Fibroblast of lung (primary cell): ENCODE measurements at places on chromosomes 13 and 19. TPM values are rescaled to one million over a fixed set of nuclear protein-coding genes. Genes with fewer than 3 reads are reported as not detected.

DNA sequence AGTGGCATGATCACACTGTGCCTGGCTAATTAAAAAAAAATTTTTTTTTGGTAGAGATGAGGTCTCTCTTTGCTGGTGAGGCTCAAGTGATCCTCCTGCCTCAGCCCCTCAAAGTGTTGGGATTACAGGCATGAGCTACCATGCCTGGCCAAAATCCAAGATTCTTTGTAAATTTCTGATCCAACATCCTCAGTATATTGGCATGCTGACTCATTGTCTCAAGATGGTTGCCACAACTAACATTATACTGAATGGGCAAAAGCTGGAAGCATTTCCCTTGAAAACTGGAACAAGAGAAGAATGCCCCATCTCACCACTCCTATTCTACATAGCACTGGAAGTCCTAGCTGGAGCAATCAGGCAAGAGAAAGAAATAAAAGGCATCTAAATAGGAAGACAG, 100.0 kb downstream of the KLF5 start:
- no peaks in the 10 kb centered on the region for H3K4me1 ChIP-seq
- no peak overlapping the region for H3K27ac ChIP-seq
- no peaks in the 10 kb centered on the region for H3K36me3 ChIP-seq

DNA sequence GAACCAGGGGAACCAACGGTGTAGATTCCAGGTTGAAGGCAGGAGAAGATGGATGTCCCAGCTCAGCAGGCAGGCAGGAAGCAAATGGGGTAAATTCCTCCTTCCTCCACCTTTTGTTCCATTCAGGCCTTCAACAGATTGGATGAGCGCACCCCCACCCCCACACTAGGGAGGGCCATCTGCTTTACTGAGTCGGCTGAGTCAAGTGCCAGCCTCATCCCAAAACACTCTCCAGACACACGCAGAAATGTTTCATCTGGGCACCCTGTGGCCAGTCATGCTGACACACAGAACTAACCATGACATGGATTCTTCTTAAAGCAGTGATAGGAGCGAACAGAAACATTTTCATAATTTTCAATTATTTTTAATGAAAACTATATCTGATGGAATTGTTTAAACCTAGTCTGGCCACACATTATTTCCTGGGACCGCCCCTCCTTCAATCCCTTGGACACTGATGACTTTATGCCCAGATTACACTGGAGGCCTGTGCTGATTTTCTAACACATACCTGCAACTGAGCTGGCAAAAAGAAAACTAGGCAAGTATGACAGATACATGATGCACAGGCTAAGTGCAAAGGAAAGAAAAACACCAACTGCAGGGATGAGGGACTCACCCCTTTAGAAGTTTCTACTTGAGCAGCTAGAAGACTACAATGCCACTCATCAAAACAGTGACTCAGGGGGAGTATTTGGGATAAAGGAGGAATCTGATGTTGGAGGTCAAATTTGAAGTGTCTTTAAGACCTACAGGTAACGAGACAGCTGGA, 154.2 kb downstream of the TNFRSF19 start:
- peaks cover 12% of the 10 kb centered on the region for H3K4me1 ChIP-seq
- peak overlapping the region; percentile 31 for H3K27ac ChIP-seq
- H3K27me3 ChIP-seq, result no peaks in the 10 kb centered on the region

DNA sequence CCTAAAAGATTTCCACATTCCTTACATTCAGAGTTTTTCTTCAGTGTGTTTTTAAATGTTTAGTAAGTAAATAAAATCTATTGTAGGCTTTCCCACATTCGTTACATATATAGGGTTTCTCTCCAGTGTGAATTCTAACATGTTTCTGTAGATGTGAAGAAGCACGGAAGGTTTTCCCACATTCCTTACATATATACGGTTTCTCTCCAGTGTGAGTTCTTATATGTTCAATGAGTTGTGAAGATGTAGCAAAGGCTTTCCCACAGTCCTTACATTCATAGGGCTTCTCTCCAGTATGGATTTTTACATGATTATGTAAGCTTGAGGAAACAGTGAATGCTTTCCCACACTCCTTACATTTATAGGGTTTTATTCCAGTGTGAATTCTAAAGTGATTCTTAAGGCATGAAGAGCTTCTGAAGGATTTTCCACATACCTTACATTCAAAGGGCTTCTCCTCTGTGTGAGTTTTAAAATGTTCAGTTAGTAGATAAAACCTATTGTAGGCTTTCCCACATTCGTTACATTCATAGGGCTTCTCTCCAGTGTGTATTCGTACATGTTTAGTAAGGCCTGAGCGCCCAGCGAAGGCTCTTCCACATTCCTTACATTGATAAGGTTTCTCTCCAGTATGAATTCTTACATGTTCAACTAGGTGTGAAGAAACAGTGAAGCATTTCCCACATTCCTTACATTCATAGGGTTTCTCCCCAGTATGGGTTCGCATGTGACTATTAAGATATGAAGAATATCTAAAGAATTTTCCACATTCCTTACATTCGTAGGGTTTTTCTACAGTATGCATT, 18.2 kb downstream of the ZNF121 start:
- no peaks in the 10 kb centered on the region for H3K4me1 ChIP-seq
- peaks cover 19% of the 10 kb centered on the region for H3K36me3 ChIP-seq
- no peaks in the 10 kb centered on the region for H3K27me3 ChIP-seq
- H3K4me3 ChIP-seq, result no peak overlapping the region
- no peak overlapping the region for H3K27ac ChIP-seq
- DNase-seq, result peak; percentile 25

- H3K27me3 ChIP-seq, result no peaks in the 10 kb centered on the region
- no peaks in the 10 kb centered on the region for H3K36me3 ChIP-seq
- no peak for DNase-seq
- H3K27ac ChIP-seq, result no peak overlapping the region
- H3K4me1 ChIP-seq, result no peaks in the 10 kb centered on the region
- no peak overlapping the region for H3K4me3 ChIP-seq
These were observed 80.3 kb upstream of the MRI1 start for GRCh38 chr19:13684021-13684420.

DNA sequence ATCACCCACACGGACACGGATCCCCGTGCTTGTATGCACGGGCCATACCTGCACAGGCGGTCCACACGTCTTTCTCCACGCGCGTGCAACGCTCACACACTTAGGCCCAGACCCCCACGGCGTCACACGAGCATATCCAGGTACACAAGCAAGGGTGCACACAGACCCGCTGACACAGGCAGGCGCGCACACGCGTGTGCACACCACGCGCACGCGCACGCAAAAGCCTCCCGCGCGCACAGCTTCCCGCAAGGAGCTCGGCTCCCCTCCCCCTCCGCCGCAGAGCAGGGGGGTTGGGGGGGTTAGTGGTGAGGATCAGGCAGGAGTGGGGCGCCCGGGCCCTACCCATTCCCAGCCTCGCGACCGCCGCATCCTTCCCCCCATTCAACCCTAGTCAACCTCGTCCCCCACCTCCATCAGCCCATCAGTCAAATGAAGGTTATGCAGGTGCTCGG, 407 bp downstream of the RAB3A start:
- no peak for DNase-seq
- peaks cover 7% of the 10 kb centered on the region for H3K36me3 ChIP-seq
- H3K27ac ChIP-seq, result peak overlapping the region; percentile 92
- peak overlapping the region; percentile 74 for H3K4me3 ChIP-seq
- peaks cover 21% of the 10 kb centered on the region for H3K4me1 ChIP-seq
- H3K27me3 ChIP-seq, result no peaks in the 10 kb centered on the region

GRCh38 chr19:4375164-4376027, 25.0 kb downstream of the SH3GL1 start:
- no peaks in the 10 kb centered on the region for H3K27me3 ChIP-seq
- peak overlapping the region; percentile 77 for H3K27ac ChIP-seq
- peak; percentile 85 for DNase-seq
- H3K4me1 ChIP-seq, result peaks cover 49% of the 10 kb centered on the region
- H3K4me3 ChIP-seq, result no peak overlapping the region

- H3K36me3 ChIP-seq, result no peaks in the 10 kb centered on the region
- no peak for DNase-seq
- H3K27me3 ChIP-seq, result no peaks in the 10 kb centered on the region
- H3K4me1 ChIP-seq, result no peaks in the 10 kb centered on the region
- no peak overlapping the region for H3K4me3 ChIP-seq
These were observed 28.0 kb upstream of the FREM2 start for GRCh38 chr13:38658906-38659305.

GRCh38 chr19:58406818-58407657, 1.4 kb upstream of the ZNF584 start:
- peak overlapping the region; percentile 97 for H3K4me3 ChIP-seq
- peaks cover 8% of the 10 kb centered on the region for H3K4me1 ChIP-seq
- H3K36me3 ChIP-seq, result peaks cover 2% of the 10 kb centered on the region

DNA sequence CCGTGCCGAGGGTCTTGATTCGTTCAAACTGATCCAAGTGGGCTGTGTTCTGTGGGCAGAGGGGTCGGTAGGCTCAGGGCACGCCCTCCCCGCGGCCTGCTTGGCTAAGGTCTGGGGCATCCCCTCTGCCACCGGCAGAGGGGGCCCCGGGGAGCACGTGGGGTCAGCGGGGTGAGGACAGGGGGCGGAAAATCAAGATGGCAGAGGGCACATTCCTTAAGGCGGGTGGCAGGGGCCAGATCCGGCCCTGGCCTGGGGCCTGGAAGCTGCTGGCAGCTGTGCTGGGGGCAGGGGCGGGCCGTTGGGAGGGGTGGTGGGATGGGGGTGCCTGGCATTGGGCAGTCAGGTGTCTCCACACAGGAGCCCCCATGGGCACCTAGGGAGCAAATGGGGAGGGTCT, 10.7 kb downstream of the PRKACA start:
- DNase-seq, result no peak
- no peak overlapping the region for H3K4me3 ChIP-seq
- no peaks in the 10 kb centered on the region for H3K4me1 ChIP-seq
- H3K27me3 ChIP-seq, result no peaks in the 10 kb centered on the region
- H3K36me3 ChIP-seq, result peaks cover 5% of the 10 kb centered on the region
- no peak overlapping the region for H3K27ac ChIP-seq

- H3K4me1 ChIP-seq, result no peaks in the 10 kb centered on the region
- H3K36me3 ChIP-seq, result no peaks in the 10 kb centered on the region
- H3K27me3 ChIP-seq, result no peaks in the 10 kb centered on the region
- no peak overlapping the region for H3K4me3 ChIP-seq
- no peak overlapping the region for H3K27ac ChIP-seq
- DNase-seq, result peak; percentile 77
These were observed 97.3 kb downstream of the GGACT start for GRCh38 chr13:100491164-100491842.

DNA sequence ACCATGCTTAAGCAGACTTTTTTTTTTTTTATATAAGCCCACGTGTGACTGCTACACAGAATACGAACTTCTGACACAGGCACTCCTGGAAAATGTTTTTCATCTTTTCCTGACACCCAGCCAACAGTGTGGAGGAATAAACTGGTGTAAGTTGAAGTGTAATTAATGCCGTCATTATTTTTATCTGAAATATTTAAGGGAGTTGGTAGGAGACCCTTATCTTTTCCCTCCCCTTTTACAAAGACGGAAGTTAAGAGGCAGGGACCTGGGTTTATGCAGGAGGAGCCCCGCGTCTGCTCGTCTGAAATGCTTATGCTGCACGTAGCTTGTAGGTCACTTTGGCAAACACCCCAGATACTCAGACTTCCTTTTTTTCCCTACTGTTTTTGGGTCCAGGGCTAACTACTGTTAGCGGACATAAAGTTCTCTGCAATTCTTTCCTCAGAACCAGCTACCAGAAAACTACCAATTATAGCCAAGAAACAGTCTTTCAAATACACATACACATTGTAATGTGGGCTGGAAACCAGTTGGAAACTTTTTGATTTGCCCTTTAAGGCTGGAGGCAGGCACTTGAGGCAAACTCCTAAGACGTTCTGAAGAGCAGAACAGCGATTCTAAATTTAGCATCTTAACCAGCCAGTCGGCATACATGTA, 50.8 kb downstream of the EFNB2 start:
- H3K27ac ChIP-seq, result no peak overlapping the region
- H3K27me3 ChIP-seq, result no peaks in the 10 kb centered on the region
- H3K36me3 ChIP-seq, result no peaks in the 10 kb centered on the region
- peak; percentile 65 for DNase-seq
- no peaks in the 10 kb centered on the region for H3K4me1 ChIP-seq

DNA sequence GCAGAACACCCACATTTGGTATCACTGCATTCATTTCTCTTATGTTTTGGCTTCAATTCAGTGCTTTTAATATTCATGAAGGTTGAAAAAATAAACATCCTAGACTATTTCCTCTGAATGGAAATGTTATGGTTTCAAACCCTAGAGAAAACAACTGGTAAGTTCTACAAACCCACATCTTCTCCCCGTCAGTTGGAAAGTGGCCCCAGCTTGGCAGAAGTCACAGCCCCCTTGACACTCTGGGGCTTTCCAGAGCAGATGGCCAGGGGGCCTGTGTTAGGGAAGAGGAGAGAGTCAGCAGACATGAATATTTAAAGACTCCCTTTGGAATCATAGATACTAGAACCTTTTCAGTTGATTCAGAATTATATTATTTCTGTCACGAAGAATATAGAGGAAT, 123.9 kb downstream of the SHISA2 start:
- no peak overlapping the region for H3K27ac ChIP-seq
- no peak overlapping the region for H3K4me3 ChIP-seq
- H3K4me1 ChIP-seq, result no peaks in the 10 kb centered on the region
- H3K27me3 ChIP-seq, result no peaks in the 10 kb centered on the region
- peak; percentile 24 for DNase-seq
- H3K36me3 ChIP-seq, result no peaks in the 10 kb centered on the region

DNA sequence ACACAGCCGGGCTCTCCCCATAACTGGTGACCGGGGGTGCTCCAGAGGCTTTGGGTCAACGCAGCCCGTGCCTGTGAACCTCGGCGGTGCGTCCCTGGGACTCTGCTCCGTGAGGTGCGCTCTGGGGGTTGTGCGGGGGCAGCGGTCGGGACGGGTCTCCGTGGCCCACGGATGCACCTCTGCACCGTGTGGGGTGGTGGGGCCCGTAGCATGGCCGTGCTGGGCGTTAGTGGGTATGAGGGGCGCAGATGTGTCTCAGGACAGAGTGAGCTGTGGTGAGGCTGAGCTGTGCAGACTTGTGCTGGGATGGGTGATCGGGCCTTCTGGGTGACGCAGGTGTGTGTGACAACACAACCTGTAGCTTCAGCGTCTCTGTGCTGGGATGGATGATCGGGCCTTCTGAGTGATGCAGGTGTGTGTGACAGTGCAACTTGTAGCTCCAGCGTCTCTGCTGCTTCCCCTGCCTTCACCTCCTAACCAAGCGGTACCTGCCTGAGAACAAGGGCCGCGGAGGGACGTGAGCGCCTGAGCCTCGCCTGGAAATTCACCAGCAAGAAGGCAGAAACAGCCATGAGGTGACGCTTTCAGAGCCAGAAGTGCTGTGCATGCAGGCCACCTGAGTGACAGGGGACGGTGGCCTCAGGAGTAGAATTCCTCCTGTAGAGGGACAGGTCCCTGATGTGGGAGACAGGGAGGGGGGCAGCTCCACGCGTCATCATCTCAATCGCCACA, 599 bp downstream of the ZNF331 start:
- peak overlapping the region; percentile 88 for H3K27ac ChIP-seq
- no peaks in the 10 kb centered on the region for H3K36me3 ChIP-seq
- peak overlapping the region; percentile 73 for H3K4me3 ChIP-seq
- H3K4me1 ChIP-seq, result no peaks in the 10 kb centered on the region
- H3K27me3 ChIP-seq, result no peaks in the 10 kb centered on the region

GRCh38 chr19:4878491-4878968, 11.1 kb upstream of the PLIN3 start:
- no peaks in the 10 kb centered on the region for H3K36me3 ChIP-seq
- H3K4me3 ChIP-seq, result no peak overlapping the region
- no peaks in the 10 kb centered on the region for H3K27me3 ChIP-seq
- no peaks in the 10 kb centered on the region for H3K4me1 ChIP-seq
- H3K27ac ChIP-seq, result no peak overlapping the region

- H3K36me3 ChIP-seq, result no peaks in the 10 kb centered on the region
- H3K27ac ChIP-seq, result no peak overlapping the region
- H3K27me3 ChIP-seq, result no peaks in the 10 kb centered on the region
- no peaks in the 10 kb centered on the region for H3K4me1 ChIP-seq
These were observed 46.5 kb upstream of the KPNA3 start for GRCh38 chr13:49838989-49839388.

MLLT1 gene
- polyA plus RNA-seq, result 13.7 and 14.4 TPM in 2 replicates

CGB2 gene
- not detected in 2 replicates for polyA plus RNA-seq

PCP2 gene
- polyA plus RNA-seq, result not detected in 2 replicates

ACP7 gene
- 0.02 TPM in 1 of 2 replicates, not detected in the other for polyA plus RNA-seq
